ENCODE measurements at places on chromosomes 6 and 20.
A peak's percentile ranks its signal among the peaks of the same experiment; 100 is the strongest.

GRCh38 chr6:110946498-110946897 lies 12.0 kb upstream of the GTF3C6 start:
- DNase-seq = no peak

DNA sequence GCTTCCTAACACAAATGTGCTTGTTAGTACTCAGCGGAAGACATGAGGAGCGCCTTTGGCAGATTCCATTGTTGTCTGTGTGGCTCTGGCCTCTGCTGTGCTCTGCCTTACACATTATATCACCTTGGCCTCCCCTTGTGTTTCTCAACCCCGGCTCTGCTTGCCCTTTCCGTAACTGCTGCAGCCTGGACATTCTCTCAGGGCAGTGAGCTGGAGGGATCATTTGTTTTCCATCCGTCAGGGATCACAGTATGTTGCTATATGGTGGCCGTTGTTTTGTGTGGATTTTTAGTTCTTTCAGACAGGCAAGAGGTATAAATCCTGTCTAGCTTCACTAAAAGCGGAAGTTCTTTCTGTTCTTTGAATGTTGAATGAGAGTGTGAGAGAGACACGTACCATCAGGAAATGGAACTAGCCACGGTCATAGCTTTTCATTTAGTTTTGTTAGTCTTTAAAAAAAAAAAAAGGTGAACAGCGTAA lies 175.1 kb downstream of the JARID2 start:
- peak; percentile 69 for DNase-seq

DNA sequence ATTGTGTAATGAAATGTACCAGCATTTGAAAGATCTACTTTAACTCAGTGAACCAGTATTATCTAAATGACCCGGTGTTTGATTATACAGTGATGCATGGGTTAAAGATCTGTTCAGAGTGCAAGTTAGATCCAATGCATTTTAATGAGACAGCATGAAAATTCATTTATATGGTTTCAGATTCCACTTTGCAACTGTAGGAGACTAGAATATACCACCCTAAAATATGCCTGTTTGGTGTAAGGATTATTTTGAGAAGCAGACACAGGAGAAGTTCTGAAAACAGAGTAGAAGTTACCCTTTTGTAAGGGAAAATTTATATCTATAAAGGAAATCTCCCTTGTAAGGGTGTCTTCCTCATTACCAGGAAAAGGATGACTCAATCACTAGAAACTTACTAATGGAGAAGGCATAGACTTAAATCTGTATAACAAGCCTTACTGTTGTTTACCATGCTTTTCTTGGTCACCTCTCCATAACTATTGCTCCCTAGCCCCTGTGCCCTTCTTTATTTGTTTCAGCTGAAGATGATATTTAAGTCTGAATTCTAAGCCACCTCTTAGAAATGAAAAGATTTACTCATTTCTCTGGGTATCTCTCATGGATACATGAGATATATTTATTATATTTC lies 105.4 kb downstream of the NCOA3 start:
- no peak for DNase-seq

DNA sequence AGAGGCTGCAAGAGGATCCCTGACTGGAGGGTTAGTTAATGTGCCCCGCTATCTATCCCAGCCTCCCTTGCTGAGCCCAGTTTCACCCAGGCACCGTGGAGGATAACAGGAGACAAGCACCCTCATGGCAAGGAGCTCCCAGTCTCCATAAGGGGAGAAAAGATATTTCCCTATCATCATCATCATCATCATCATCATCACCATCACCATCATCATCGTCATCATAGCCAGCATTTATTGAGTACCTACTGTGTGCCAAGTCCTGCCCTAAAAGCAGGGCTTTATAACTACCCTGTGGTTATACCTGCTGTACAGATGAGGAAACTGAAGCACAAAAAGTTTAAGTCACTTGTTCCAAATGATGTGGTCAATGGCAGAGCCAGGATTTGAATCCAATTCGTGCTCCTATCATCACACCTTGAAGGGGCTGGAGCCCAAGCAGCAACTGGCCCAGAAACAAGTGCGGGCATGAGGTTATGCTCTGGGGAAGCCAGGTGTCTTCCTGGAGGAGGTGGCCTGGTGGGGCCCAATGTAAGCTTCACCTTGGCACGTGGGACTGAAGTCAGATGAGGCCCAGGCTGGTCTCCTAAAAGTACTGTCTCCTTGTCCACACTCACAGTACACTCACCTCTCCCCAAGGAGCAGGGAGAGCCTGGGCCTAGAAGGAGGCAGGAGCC lies 10.0 kb downstream of the GLP1R start:
- no peak for DNase-seq

GRCh38 chr6:65746302-65746701 lies 39.3 kb upstream of the EYS start:
- DNase-seq = no peak

DNA sequence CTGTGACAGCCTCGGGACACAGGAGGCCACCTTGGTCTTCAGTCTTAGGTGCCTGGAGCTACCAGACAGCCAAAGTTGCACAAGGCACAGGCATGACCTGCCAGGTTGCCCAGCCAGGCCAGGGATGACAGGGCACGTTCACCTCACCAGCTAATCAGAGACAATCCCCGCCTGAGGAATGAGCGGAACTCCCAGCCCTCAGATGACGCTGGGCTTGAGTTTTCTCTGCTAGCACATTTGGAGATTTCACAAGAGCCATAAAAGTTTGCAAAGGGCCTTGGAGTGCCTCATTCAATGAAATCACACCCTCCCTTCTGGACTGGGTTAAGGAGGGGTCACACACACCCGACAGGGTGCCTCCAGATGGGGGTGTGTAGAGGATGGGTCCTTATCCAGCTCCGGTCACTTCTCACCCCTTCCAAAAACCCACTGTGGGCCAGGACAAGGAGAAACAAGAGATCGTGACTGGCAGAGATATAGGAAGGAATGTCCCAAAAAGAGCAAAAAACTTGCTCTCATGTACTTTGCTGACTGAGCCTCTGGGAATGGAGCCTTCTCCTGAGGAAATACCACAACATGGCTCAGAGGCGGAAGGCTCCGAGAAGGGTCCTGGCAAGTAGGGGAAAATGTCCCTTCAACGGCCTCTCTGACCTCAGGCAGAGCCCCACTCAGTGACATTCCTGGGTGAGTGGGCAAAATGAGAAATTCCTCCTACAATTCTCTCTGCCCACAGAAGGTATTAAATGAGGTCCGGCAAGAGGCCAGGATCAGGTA lies 121.6 kb downstream of the ISM1 start:
- no peak for DNase-seq

- peak; percentile 77 for DNase-seq
Observed at GRCh38 chr6:11275598-11275997, 43.1 kb upstream of the NEDD9 start.

DNA sequence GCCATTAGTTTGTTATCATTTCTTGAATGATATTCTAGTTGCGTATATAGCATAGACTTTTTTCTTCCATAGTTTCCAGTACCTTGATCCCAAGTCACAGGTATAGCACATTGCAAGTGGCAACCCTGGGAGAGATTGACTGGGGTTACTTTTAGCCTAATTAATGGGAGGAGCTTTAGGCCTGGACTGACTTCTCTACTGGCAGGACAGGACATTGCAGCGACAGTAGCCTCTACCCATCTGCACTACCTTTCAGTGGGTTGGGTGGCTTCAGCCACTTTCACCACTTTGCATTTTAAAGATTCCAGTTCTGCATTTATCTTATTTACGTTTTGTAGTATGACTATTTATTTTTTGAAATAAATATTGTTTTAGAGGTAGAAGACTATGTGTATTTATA lies 320.3 kb downstream of the RIMS1 start:
- DNase-seq = no peak

DNA sequence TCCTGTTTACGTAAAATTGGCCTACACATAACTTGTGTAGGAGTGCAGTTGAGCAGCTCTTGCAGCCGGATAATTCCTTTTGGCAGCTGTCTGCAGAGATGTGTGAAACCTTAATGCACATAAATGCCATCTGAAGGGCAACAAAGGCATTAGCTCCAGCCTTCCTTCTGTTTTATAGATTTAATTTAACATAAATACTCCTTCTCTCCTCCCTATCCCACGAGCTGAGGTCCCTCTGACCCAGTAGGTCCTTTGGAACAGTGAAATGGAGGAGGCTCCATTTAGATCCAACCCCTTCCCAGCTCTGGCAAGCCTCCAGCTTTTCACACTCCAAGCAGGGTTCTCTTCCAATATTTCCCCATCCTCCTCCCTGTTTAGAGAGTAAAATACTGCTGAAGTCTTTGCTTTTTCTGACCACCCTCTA lies 6.5 kb downstream of the PLEKHG1 start:
- DNase-seq = no peak

GRCh38 chr20:9286501-9287461 lies 217.9 kb downstream of the PLCB4 start:
- DNase-seq = no peak

GRCh38 chr6:157172231-157172701 lies 151.1 kb downstream of the TMEM242 start:
- DNase-seq = no peak

DNA sequence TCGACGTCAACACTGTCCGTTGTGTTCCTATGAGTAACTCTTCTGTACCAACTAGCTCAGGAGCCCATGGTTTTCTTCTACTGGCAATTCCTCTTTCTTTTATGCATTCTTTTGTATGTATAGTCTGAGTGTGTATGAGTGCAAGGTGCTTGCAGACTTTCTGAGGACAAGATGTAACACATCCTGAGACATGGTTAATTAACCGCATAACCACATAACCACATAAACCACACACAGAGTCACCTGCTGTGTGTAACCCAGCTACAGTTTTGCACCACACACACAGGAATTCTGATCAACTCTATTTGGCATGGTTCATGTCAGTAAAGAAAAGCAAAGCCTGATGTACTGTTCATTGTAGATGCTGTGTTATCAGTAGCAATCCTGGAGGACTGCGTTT lies 98.6 kb downstream of the DACT2 start:
- no peak for DNase-seq

DNA sequence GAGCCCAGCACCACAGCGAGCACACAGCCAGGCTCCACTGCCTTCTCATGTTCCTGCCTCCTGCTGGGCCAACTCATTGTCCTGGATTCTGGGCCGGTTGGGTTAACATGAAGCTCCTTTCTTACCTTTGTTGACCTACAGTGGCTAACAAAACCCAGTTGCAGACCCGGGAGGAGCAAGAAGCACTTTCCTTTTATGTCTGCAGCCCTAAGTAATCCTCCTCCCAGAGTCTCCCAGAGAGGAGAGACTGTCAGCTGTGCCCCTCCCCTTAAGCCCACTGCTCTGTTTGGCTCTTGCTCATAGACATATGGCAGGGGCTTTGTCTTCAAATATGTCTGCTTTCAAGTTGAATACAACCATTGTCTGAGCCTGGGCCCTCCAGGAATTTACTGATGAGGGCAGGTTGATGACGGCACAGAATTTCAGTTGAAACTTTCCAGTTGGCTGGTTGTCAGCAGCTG lies 55.2 kb downstream of the PSMB1 start:
- no peak for DNase-seq

GRCh38 chr6:89082486-89082891 lies 1.9 kb downstream of the PNRC1 start:
- no peak for DNase-seq

DNA sequence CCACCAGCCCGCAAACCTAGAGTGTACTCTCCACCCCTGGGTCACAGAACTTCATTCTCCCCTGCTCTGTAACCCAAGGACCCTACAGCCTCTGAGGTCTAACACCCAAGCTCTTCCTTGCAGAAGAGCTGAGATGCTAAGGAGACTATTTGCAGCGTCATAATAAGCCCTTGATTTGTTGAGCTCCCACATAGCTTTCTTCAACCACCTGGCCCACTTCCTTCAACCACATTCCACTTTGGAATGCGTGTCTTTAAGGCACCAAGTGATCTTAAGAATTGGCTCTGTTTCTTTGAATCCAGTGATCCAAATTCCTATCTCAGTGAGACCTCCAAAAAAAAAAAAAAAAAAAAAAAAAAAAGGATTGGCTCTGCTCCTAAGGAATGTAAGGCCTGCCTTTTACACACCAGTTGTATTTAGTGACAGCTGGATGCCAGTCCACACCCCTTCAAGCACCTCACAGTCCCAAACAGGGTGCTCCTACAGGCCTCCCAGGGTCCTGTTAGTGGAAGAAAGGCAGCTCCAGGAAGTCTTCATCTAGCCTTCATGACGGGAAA lies 106.2 kb downstream of the UBE3D start:
- no peak for DNase-seq

GRCh38 chr6:143079325-143079640 lies 18.6 kb downstream of the AIG1 start:
- DNase-seq = no peak

DNA sequence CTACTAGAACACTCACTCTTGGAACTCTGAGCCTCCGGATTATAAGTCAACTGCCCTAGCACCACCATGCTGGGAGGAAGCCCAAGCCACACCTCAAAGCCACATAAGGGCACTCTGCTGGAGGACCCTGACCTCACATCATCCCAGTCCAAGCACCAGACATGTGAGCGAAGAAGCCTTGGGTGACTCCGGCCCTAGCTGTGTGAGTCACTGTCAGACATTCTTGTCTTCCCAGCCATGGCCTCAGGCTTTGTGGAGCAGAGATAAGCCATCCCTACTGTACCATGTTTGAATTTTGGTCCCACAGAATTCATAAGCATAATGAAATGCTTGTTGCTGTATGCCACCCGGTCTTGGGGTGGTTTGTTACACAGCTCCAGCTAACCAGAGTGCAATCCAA lies 247.7 kb downstream of the SOD2 start:
- no peak for DNase-seq

DNA sequence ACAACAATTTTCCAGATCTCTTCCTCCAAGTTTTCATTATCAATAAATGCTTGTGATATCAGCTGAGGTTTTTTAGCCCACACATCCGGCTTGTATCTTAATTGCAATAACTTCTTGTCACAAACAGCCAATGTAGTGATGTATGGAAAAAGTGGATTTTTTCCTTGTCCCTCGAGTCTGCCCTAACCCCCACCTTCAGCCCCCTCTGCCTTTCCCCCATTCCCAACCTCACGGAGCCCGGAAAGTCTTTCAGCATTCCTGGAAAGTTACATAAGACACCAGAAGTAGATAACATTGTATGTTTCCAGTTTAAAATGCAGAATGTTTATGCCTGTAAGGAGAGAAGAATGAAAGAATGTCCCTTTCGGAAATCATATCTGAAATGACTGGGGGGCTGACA lies 179.2 kb upstream of the PHACTR1 start:
- DNase-seq = no peak

- no peak for DNase-seq
Observed at GRCh38 chr6:41430875-41431274, 95.5 kb downstream of the NCR2 start.

GRCh38 chr20:61500791-61501321 lies 248.8 kb downstream of the CDH4 start:
- DNase-seq = no peak

GRCh38 chr6:114897536-114897935 lies 554.7 kb upstream of the HS3ST5 start:
- DNase-seq = no peak

DNA sequence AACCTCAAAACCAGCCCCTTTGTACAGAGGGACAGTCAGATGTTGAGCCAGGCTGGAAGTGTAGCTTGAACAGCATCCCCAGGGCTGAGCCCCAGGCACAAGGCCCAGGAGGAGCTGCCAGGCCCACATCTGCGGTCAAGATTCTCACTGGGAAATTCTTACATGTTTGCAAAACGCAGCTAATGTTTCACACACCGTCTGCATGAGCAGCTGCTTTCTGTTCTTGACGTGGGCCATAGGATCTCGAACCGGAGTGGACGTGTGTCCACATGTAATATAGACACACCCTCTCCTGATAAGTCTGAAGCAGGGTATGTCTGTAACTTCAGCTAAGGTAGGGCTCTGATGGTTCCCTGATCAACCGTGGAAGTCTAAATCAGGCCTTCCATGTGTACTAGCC lies 41.3 kb upstream of the TRAF3IP2 start:
- no peak for DNase-seq

- no peak for DNase-seq
Observed at GRCh38 chr6:168131464-168132415, 52.7 kb upstream of the FRMD1 start.

Data from GM10248 (cell line).